Urothelium cell line (cell line): ENCODE measurements at places on chromosomes 6 and 20.

DNA sequence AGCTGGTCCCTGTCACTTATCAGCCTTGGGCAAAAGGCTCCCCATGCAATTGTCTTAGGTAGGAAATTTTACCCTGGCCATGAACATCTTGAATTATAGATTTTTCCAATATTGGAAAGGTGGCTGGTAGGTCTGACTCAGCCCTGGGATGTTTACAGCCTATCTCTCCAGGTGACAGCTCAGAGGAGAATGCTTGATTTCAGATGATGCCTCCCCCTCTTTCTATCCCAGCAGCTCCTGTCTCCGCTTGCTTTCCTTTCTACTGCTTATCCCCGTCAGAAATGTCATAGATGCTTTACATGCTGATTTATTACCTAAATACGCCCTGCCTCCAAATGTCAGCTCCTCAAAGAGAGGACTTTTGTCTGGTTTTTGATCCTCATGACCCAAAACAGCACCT, 109.6 kb downstream of the NFATC2 start:
- DNase-seq: no peak

- DNase-seq: no peak
Measured at GRCh38 chr20:37804584-37805566, 98.1 kb upstream of the VSTM2L start.

GRCh38 chr6:166541876-166542579, 44.5 kb downstream of the RAMACL start:
- no peak for DNase-seq

DNA sequence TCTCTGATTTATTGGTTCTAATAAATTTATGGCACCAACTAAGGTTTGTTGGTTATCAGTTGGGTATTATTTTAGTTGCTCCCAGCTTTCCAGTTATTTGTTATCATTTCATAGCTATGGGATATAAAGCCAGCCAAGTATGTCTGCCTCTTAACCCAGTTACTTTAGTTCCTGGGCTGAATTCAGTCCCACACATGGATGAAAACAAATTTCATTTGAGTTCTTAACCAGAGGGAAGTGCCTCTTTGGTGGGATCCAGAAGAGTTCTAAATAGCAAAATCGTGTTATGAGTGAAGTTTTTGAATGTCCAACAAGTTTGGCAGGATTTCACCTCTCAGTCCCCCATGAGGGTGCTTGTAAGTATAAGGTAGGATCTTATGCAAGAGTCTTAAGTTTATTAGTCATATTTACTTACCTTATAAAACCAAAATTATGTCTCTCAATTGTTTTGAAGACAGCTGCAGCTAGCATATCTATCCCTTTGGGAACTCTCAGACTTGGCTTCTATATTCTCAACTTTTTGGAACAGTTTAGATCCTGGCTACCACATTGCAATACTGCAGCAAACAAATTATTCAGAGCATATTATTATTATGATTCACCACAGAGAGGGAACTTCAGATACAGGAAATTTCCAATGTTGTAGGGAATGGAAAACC, 683.6 kb downstream of the BCKDHB start:
- DNase-seq: no peak

DNA sequence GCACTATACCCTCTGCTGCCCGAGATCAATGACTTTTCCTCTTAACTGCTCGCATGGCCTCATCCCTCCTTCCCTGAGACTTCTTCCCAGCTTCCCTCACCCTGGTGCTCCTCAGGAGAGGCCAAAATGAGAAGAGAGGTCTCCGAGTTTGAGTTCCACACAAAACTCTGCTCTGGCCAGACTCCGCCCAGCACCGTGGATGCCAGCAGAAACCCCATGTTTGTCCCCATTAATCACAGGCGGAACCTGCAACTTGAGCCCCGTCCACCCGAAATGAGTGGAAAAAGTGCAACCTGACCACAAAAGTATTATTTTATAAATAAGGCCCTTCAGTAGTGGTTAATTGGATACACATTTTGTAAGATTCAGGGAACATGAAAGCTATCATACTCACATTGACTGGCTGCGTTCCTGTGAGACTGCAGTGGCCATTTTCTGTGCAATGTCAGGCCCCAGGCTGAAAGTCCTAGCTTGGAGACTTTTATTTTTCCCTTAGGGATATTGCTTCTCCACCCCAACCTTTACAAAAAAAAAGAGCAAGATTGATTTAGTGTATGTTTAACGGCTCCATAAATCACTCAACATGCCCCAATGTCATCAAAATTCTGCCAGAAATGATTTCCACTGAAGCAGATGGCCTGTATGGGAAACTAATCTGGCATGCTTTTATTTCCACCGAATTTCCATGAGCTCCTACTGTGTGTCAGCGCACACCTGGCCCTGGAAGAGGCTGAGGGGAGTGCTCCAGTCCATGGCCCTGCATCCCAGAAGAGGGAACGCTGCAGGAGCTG, 134.6 kb downstream of the BMP7 start:
- DNase-seq: no peak

GRCh38 chr6:32092760-32093497, 16.2 kb downstream of the TNXB start:
- DNase-seq: no peak

DNA sequence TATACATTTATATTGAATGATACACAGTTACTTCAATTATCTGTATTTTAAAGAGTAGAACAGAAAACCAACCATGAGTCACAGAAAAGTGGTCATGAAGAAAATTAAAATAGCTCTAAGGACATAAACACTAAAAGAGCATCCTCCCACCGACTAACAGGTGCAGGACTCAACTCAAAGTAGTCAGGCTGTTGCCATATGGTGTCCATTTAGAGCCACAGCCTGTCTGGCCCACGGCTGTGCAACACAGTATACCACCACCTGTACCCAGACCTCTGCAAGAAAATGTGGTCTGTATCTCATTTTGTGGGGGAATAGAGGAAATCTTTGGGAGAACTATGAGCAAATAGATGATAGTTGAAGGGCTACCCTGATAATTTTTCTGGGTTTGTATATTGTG, 449.8 kb upstream of the RNF217 start:
- no peak for DNase-seq

GRCh38 chr20:38217791-38218565, 42.6 kb downstream of the KIAA1755 start:
- peak; percentile 96 for DNase-seq

GRCh38 chr6:152127432-152128165, 320.1 kb downstream of the ESR1 start:
- no peak for DNase-seq

- no peak for DNase-seq
Measured at GRCh38 chr20:48294942-48295341, 509.7 kb upstream of the SULF2 start.

DNA sequence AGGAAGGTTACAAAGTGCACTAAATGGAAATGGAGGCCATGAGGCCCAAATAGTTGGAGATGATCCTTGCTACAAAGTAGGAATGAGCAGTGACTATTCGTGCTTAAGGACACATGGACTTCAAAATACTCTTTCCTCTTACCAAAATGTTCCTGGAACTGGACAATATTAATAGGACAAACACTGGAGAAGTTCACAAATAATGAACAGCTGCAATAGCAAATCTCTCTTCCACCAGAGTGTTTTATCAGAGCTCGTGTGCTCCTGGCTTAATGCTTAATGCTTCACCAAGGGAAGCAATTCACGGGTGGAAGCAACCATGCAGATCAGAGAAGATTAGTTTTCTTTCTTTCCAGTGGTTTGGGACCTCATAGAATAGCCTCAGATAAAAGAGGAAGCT, 435.4 kb downstream of the BCKDHB start:
- no peak for DNase-seq

- DNase-seq: no peak
Measured at GRCh38 chr6:54320871-54321270, 12.6 kb downstream of the TINAG start.

GRCh38 chr6:4303638-4304037, 168.3 kb upstream of the ECI2 start:
- no peak for DNase-seq

DNA sequence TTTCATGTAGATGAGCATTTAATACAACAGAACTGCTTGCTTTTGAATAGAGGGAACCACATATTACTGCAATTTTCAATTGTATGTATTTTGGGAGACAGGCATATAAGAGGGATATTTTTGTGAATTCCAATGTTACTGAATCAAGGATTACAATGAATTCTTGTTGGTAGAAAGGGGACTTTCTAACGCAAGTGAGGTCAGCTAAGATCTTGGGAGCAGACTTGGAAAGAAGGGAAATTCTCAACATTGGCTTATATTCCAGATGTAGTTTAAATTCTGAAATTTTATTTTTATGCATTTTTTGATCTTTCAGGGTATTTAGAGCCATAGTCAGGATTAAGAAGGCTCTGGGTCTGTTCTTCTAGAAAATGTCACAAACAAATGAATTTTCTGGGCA, 43.3 kb upstream of the CTAGE9 start:
- DNase-seq: no peak
